ENCODE measurements at places on chromosomes 7 and 10. TPM values are rescaled to one million over a fixed set of nuclear protein-coding genes. Genes with fewer than 3 reads are reported as not detected.

CALML5 gene
- not detected for total RNA-seq

DNA sequence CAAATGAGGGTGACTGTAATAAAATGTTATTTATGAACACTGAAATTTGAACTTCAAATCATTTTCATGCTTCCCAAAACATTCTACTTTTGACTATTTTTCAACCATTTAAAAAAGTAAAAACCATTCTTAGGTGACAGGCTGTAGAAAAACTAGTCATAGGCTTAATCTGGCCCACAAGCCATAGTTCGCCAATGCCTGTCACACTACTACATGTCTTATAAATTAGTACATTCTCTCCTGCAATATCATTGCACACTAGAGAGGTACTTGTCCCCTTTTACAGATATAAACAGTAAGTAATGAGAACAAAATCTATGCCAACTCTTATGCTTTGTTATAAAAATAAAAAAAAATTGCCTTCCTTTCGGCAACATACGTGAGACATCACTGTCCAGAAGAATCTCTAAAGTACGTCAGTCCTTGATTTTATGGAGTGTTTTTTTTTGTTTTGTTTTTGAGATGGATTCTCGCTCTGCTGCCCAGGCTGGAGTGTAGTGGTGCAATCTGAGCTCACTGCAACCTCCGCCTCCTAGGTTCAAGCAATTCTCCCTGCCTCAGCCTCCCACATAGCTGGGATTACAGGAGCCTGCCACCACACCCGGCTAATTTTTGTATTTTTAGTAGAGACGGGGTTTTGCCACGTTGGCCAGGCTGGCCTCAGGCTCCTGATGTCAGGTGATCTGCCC is 23.2 kb downstream of the UPF2 start:
- H3K4me1 ChIP-seq = peaks cover 4% of the 10 kb centered on the region
- peak; percentile 29 for DNase-seq
- H3K27me3 ChIP-seq = no peaks in the 10 kb centered on the region
- no peak overlapping the region for H3K4me3 ChIP-seq
- H3K36me3 ChIP-seq = 0 out of 2 replicates have a peak, but pooled peaks cover 3% of the 10 kb centered on the region

DNA sequence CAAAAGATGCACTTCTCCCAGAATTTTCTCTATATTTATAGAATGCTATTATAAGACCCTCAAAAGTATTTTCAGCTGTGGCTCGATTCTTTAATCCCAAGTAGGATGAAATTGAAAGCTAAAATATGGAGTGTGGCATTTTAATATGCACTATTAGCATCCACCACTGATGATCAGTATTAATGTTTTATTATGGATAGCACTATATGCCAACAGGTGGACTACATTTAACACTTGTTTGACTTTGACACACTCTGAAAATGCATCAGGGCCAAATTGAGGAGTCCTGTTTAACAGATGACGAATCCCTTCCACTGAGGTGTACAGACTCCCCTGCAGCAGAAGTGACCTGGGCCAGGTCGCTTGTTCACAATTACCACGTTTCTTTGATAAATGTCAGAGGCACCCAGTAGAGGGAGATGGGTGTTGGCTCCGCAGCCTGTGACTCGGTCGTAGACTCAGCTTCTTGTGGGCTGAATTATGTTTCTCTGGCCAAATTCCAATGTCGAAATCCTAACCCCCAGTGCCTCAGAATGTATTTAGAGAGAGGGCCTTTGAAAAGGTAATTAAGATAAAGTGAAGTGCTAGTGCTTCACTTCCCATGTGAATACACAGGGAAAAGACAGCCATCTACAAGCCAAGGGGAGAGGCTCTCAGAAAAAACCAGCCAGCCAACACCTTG is 48.1 kb downstream of the WIPF3 start:
- H3K27me3 ChIP-seq = peaks cover 7% of the 10 kb centered on the region
- H3K36me3 ChIP-seq = no peaks in the 10 kb centered on the region
- no peak for DNase-seq
- no peak overlapping the region for H3K27ac ChIP-seq
- H3K4me3 ChIP-seq = no peak overlapping the region
- H3K4me1 ChIP-seq = no peaks in the 10 kb centered on the region

- no peak overlapping the region for H3K4me3 ChIP-seq
- H3K27me3 ChIP-seq = no peaks in the 10 kb centered on the region
- no peaks in the 10 kb centered on the region for H3K4me1 ChIP-seq
- no peaks in the 10 kb centered on the region for H3K36me3 ChIP-seq
Observed at GRCh38 chr7:2944739-2945138, 98.9 kb downstream of the CARD11 start.

DNA sequence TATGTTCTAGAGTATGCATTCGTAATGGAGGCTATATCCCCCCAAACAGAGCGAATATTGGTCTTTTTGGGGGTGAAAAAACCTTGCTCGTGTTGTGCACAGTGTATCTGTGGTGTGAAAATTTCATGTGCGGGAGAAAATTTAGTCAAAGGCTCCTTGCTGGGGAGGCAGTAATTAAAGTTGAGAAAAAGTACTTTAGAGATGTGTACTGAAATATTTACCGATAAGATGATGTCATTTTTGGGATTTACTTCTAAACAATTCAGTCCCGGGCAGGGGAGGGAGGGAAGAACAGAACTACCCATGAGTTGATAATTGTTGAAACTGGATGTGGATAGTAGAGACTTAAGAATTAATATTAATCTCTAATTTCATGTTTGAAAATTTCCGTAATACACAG is 9.3 kb downstream of the RBM17 start:
- H3K27me3 ChIP-seq = no peaks in the 10 kb centered on the region
- H3K4me1 ChIP-seq = no peaks in the 10 kb centered on the region
- H3K27ac ChIP-seq = no peak overlapping the region
- peaks cover 15% of the 10 kb centered on the region for H3K36me3 ChIP-seq
- DNase-seq = no peak

DNA sequence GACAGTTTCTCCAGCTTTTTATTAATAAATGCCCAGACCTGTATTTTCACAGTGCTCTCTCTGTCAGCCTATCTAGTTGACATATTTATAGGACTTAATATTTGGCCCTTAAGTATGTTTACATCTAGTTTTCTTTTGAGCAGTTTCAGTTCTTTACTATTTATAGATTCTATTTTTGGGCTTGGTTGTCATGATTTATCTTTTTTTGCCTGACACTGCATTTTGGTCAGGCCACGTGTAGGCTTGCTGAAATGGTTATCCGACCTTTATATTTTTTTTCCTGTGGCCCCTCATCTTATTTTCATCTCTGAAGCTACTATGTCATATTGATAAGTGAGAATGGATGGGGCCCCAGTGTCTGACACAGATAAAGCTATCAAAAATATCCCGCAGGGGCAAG is 515.4 kb upstream of the FZD8 start:
- H3K4me1 ChIP-seq = no peaks in the 10 kb centered on the region
- no peak for DNase-seq
- H3K36me3 ChIP-seq = no peaks in the 10 kb centered on the region
- no peaks in the 10 kb centered on the region for H3K27me3 ChIP-seq
- no peak overlapping the region for H3K4me3 ChIP-seq
- no peak overlapping the region for H3K27ac ChIP-seq

DNA sequence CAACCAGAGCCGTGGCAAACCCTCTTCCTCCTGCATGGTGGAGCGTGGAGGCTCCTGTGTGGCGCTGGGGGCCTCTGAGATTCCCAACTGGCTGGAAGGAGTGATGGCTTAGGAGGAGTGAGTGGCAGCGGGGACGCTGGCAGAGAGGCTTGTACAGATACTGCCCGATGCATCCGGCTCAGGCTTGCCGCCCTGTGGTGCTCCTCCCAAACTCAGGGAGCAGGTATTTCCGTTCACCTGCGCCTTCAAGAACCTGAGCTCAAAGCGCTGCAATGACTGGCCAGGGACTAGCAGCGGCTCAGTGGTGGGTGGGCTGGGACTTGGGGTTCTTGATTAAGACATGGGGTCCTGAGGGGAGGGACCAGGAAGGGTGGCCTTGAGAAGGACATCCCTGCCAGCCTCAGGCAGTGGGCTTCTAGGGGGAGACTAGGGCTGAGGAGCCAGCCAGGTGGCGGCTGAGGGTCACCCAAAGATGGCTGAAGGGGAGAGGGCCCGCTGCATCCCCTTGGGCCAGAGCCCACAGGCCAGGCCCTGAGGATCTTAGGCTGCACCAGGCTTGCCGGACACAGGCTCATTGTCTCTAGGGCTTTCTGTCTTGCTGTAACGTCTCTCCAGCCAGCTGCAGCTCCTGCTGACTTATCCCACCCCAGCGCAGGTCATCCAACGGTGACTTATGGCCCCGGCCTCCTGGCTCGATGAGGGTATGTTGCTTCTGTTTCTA is 3.2 kb downstream of the ZNF775 start:
- peaks cover 2% of the 10 kb centered on the region for H3K36me3 ChIP-seq
- no peak overlapping the region for H3K27ac ChIP-seq
- H3K27me3 ChIP-seq = no peaks in the 10 kb centered on the region

ANKRD2 gene
- 0.36 TPM for total RNA-seq

DNA sequence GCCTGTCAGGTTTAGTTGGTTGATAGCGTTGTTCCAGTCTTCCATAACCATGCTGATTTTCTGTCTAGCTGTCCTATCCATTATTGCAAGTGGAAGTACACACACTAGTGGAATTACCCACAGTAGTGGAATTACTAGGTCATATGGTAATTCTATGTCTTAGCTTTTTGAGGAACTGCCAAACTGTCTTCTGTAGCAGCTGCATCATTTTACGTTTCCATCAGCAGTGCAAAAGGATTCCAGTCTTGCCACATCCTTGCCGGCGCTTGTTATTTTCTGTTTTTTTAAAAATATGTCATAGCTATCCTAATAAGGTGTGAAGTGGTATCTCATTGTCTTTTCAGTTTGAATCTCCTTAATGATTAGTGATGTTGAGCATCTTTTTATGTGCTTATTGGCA is 17.2 kb upstream of the RHBDD2 start:
- no peaks in the 10 kb centered on the region for H3K36me3 ChIP-seq
- no peak overlapping the region for H3K27ac ChIP-seq
- H3K27me3 ChIP-seq = 0 out of 2 replicates have a peak, but pooled peaks cover 1% of the 10 kb centered on the region
- H3K4me1 ChIP-seq = peaks cover 9% of the 10 kb centered on the region

GDF2 gene
- not detected for total RNA-seq

DNA sequence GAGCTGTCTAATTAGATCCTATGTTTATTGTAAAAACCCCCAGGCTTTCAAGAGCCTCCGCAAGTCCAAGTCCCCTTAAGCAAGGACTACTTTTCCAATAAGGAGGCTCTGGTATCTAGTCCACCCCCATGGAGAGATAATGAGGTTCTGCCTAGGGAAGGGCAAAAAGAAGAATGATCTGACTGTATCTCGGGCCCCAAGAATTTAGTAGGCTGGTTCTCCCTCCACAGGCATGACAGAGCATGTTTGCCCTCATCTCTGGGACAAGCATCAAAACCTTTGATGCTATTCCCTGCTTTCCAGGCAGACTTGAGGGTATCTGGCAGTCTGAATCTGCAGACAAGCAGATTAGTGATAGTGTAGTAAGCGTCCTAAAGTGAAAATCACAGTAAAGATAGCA is 19.0 kb downstream of the ABCB1 start:
- no peaks in the 10 kb centered on the region for H3K27me3 ChIP-seq
- H3K4me1 ChIP-seq = no peaks in the 10 kb centered on the region
- H3K4me3 ChIP-seq = no peak overlapping the region
- no peaks in the 10 kb centered on the region for H3K36me3 ChIP-seq
- no peak overlapping the region for H3K27ac ChIP-seq

DNA sequence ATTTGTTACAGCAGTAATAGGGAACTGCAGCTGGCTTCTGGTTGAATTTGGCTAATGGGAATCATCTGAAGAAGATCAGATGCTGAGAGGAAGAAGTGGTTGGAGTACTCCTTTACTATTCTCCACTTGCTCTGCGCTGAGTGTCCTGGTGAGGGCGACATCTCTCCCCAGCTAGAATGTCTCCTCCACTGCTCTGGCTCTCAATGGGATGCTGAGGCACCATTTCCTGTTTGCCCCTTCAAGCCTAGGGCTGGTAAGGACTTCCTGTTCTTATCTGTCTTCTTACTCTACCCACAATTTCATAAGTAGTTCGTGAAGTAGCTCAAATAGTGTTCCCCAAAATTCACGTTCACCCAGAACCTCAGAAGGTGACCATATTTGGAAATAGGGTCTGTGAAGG is 43.2 kb upstream of the TES start:
- no peaks in the 10 kb centered on the region for H3K27me3 ChIP-seq
- H3K27ac ChIP-seq = no peak overlapping the region
- H3K4me3 ChIP-seq = no peak overlapping the region
- no peak for DNase-seq
- no peaks in the 10 kb centered on the region for H3K36me3 ChIP-seq

DNA sequence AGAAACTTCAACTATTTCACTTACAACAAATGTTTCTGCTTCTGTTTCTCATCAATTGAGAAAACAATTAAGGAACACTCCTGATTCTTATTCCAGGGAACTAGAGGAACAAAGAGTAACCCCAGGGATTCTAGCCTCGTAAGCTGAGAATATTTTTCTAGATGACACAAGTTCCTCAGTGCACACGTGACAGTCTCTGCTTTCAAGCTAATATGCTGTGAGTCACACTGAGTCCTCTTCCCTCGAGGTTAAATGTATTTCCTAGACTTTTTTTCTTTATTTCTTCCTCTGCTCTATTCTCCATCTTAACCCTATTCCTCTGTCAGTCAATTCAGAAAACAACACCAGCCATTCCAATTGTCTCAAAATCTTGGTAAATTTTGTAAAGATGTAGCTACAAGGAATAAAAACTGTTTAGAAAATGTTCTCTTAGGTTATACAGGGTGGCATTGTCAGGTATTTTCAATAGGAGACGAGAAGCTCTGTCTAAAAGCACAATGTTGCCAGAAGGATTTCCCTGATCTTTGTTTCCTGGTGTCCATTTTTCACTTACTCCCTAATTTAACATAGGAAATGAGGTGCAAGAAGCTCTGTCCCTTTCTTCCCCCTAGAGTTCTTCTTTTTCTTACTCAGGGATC is 5.8 kb upstream of the C1GALT1 start:
- H3K27ac ChIP-seq = no peak overlapping the region
- peaks cover 3% of the 10 kb centered on the region for H3K4me1 ChIP-seq
- no peaks in the 10 kb centered on the region for H3K36me3 ChIP-seq
- H3K4me3 ChIP-seq = no peak overlapping the region
- H3K27me3 ChIP-seq = no peaks in the 10 kb centered on the region

GRCh38 chr7:20439416-20440185 is 108.9 kb downstream of the ITGB8 start:
- H3K27ac ChIP-seq = no peak overlapping the region
- no peak overlapping the region for H3K4me3 ChIP-seq
- H3K27me3 ChIP-seq = no peaks in the 10 kb centered on the region
- no peaks in the 10 kb centered on the region for H3K4me1 ChIP-seq

- H3K27ac ChIP-seq = peak overlapping the region; percentile 61
- DNase-seq = peak; percentile 5
- H3K27me3 ChIP-seq = no peaks in the 10 kb centered on the region
- peaks cover 16% of the 10 kb centered on the region for H3K36me3 ChIP-seq
- H3K4me1 ChIP-seq = peaks cover 20% of the 10 kb centered on the region
Observed at GRCh38 chr7:128404886-128405470, 4.8 kb downstream of the IMPDH1 start.
